ENCODE measurements at places on chromosomes 7 and 10.

GRCh38 chr7:1422512-1423263, 36.6 kb downstream of the MICALL2 start:
- no peak for DNase-seq

- DNase-seq: no peak
Observed at GRCh38 chr7:11848251-11848650, 16.3 kb upstream of the THSD7A start.

GRCh38 chr10:130395248-130395936, 259.2 kb downstream of the GLRX3 start:
- DNase-seq: no peak

DNA sequence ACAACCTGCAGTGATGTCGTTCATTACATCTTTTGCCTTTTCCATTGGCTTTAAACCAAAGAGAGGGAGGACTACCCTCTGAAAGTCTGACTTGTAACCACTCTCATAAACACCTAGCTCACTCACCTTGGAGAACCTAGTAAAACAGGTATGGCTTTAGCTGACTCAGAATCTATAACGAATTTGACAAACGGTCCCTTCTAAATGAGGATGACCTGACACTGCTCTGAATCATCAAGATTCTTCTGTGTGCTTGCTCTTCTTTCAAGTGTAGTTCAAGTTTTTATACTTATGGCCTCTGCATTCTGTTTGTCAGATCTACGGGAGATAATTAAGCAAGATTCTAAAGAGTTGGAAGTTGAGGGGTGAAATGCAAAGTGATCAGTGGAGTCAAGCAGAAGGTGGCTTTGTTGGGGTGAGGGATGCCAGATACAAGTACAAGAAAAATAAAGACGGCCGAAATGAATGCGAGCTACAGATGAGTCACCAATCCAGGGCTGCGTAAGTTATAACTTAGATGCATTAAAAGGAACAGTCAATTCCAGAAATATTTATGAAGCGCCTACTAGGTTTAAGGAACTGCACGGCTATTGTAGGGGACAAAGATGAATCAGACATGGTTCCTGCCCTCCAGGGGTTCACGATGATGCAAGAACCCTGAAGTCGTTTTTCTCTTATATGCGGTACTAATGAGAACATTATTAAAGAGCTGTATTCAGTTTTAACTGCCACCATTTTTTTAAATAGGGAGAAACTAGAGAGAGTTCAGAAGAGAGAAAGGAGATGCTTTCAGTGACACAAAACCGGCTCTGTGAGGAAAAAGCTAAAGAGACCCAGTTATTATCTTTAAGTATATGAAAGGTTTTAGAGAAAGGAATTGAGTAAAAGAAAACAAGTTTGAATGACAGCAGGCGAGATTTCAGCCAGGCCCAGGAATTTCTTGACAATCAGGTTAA, 6.5 kb downstream of the HIPK2 start:
- DNase-seq: no peak

- DNase-seq: no peak
Observed at GRCh38 chr7:25597946-25598345, 369.7 kb upstream of the NPVF start.

DNA sequence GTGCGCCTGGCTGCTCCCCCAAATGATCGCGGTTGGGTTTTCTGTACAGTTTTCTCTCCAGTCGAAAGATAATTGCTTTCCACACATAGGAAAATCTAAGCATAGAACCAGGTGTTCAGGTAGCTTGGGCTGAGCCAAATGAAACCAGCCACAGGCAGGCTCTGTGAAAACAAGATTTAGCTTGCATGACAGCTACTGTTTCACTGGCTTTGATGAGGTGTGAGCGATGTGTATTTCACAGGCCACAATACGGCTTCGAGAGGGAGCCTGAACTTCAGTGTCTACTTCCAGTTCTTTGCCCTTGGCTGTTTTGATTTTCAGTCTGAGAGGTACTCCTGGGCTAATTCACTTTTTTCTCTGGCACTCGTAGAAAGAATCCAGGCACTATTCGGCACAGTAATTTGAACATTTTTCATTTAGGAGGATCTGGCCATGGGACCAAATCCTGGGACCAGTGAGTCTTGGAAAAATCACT, 110.5 kb downstream of the JCAD start:
- DNase-seq: no peak

DNA sequence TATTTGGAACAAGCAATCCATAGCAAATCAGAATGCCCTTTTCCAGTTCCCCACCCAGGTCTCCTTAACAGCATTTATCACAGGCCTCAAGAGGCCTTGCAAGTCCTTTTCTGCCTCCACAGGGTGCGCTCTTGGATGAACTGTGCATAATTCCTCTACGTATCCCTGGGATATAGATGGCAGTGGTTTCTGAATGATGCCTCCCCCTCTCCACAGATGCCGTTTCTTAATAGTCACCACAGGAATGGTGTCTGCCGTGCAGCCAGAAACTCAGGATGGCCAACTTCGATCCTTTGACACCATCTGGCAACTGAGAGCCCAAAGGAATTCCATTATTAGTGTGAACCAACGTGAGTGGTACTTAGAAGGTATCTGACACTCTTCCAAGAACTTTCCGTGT, 43.1 kb downstream of the JAZF1 start:
- DNase-seq: no peak

GRCh38 chr10:116715839-116716377, 26.5 kb downstream of the HSPA12A start:
- no peak for DNase-seq

DNA sequence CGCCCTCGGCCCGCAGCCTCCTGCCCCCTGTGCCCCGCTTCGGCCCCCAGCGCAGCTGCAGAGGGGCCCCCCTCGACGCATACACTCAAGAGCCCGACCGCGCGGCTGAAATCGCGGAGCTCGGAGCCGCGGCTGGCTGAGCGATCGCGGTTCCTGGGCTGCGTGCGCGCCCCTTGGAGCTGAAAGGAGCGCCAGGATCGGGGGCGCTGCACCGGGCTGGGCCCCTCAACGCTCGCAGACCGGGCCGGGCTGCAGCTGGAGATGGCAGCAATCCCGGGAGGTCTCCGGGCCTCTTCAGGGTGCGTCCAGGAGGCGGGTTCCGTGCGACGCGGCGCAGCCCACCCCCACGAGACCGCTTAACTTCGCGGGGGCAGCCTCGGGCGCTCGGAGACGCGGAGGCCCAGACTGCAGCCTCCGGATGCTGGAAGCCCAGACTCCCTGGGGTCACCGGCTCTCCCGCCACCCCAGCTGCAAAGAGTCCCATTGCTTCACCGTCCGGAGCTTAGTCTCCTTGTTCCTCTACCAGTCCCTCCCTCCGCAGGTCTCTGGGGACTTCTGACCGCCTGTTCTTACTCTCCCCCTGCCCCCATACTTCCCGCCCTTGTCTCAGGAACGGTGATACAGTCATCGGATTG, 73.0 kb upstream of the LRRC4 start:
- DNase-seq: no peak

DNA sequence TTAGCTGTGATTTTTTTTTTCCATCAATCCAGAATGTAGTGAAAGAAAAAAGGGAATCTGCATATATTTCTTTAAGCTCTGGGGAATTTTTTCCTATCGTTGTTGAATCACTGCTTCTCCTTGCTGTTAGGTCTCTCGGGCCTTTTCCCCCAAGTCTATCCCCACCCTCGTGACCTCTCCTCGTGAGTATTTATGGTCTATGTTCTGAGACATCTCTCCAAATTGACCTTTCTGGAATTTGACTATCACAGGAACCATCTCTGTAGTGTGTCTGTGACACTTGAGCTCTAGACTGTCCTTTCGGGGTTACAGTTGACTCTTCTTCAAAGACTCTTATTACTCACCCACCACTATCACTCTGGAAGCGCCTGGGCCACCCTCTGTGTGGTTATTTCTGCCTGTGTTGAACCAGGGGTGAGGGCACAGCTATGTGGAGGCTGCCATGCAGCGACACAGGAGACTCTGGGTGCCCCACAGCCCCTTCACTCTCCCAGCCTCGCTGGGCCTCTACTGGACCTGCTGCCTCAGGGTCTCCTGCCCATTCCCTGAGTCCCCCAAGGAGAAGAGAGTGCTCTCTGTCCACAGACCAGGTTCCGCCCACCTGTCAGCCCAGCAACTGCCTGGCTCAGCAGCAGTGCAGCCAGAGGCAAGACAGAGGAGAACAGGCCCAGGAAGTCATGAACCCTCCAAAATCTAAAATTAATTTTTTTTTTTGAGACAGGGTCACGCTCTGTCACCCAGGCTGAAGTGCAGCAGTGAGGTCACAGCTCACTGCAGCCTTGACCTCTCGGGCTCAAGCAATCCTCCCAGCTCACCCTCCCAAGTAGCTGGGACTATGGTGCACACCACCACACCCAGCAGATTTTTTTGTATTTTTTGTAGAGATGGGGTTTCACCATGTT, 45.7 kb upstream of the PTPRN2 start:
- no peak for DNase-seq

DNA sequence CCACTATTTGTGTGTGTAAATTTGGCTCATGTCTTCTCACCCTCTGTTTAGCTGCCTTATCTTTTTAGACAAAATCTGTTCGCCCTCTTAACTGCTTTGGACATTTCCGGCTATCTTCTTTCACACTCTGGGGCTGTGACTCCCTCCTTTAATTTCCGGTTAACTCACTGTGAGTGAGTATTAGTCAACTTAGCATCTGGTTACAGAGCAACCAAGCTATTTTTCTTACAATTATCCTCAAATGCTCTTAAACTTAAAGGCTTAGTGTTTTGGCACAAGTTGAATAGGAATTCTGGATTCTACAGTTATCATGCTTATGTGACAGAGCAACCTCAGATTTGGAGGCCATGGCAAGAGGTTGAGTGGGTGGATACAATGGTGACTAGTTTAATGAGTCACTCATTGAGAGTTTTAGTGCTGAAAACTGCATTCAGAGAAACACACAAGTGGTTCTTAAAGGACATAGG, 177.6 kb upstream of the SEMA3A start:
- no peak for DNase-seq

DNA sequence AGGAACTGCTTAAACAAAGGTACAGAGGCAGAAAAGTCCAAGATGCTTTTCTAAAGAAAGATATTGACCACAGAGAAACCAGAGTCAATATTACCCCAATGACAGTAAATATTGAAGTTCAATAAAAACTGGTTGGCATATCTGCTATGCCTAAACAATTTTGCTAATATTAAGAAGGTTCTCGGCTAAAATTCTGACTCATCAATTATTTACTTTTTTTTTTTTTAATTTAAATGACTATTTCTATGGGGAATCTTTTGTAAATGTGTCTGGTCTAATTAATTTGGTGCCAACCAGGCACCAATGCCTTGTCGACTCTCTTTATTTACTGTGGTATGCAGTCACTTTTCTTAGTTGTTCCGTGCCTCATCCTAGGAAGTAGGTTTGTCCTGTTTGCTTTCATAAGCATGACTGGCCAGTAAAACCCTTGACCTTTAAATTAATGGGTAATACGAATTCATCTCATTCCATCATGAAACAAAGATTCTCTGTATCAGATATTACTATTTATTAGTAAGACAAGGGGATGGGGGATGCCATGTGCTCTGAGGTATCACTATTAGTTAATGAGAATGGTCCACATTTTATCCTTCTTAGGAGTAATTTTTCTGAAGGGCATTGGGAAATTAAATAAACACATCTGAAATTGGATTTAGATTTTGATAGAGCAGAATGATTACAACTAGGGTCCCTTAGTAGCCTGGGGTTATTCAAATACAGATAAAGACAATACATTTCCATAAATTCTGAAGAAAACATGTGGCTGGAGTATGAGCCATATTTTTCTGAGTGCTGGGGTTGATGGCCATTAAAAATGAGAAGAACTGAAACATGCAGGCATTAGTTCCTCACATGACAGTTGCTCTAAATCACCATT, 154.4 kb downstream of the VTI1A start:
- no peak for DNase-seq

DNA sequence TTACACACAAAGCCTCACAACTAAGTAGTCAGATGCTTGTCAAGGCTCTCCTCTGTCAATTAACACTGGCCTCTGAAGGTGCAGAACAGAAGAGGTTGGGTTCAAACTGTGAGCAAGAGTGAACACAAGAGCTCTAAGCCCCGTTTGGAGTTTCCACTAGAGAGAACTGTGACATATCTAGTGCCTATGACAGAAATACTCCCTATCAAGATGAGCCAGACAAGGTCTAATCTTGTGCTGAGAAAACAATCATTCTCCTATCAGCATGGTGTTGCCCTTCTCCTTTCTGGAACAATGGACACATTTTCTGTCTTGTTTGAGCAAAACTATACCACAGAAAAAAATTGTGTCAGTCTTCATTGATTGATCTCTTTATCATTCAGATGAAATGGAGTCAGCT, 62.4 kb upstream of the CCDC71L start:
- no peak for DNase-seq

GRCh38 chr10:48589266-48589665, 15.6 kb downstream of the ARHGAP22 start:
- DNase-seq: no peak

GRCh38 chr7:39721345-39721744, 98.0 kb downstream of the RALA start:
- no peak for DNase-seq

- no peak for DNase-seq
Observed at GRCh38 chr7:723541-723940, 3.0 kb upstream of the DNAAF5 start.

DNA sequence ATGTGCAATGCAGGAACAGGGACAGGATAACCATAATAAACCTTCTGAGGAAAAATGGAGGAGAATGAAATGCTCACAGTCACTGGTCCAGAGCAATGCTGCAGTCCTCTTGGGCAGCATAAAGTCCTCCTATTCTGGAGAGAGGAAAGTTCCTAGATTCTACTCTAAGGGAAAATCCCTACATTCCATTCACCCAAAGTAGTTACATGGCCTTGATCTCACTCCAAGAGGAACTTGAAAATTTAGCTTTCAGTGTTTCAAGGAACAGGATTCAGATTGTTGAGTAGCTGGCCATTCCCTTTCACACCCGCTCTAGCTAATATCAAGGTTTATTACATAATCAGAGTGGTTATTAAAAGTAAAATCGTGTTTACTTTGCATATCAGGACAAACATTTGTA, 168.3 kb downstream of the CHRM2 start:
- no peak for DNase-seq

- DNase-seq: no peak
Observed at GRCh38 chr10:112475575-112476218, 28.7 kb downstream of the VTI1A start.

- DNase-seq: no peak
Observed at GRCh38 chr7:128221929-128222403, 19.1 kb upstream of the LEP start.

DNA sequence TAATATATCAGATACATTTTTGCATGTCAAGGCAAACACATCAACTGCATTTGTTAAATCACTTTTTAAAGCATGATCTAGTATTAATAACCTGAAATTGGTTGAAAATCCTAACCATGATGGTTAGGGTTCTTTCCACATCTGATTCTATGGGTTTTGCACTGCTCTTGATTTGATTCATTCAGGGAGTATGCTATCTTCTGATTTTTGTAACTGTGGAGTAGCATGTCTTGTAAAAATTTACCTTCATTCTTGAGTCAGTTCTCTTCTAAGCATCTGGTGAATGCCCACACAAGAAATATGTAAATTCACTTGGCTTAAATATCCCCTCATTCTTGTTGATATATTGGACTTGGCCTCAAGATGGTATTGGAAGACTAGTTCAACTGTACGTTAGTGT, 178.7 kb downstream of the KLF6 start:
- no peak for DNase-seq
